ENCODE measurements at places on chromosomes 1 and 21.

- no peak for DNase-seq
These were observed 33.5 kb upstream of the PIGV start for GRCh38 chr1:26754086-26754874.

DNA sequence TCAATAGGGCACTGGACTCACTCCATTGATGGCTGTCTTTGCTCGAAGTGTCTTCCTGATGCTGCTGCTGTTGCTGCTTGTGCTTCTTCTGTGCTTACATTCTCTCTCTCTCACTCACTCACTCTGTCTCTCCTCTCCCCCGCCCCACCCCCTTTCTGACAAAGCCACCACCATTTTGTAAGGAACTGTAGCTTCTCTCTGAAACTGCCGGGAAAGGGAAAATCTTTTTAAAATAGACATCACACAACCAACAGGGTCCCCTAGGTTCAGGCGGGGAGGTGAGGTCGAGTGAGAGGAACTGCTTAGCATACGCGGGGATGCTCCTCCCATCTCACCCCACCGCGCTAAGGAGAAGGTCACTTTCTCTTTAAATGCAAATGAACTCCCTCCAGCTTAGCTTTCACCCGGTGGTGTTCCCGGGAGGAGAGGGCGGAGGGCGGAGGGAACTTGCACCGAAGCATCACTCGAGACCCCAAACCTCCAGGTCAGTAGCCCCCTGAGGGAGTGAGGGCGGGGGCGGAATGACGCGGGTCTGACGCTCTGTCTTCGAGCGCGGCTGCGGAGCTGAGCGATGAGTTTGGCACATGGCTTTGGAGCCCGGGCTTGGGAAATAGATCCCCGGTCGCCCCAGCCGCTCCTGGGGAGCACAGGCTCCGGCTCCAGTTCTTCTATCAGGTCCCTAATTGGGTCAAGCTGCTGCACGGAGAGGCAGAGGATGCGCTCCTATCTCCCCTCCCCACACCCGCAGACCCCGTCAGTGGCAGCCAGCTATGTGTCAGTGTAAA lies at the start of gene CCDC28B:
Gene CCDC28B, plus strand, starts transcription at position 370 of the 785 bp plus-strand sequence. CDS start 1,341 bp downstream, outside the sequence.
- peak; percentile 36 for DNase-seq

- no peak for DNase-seq
These were observed 687 bp upstream of the RASSF5 start for GRCh38 chr1:206506405-206507283.

DNA sequence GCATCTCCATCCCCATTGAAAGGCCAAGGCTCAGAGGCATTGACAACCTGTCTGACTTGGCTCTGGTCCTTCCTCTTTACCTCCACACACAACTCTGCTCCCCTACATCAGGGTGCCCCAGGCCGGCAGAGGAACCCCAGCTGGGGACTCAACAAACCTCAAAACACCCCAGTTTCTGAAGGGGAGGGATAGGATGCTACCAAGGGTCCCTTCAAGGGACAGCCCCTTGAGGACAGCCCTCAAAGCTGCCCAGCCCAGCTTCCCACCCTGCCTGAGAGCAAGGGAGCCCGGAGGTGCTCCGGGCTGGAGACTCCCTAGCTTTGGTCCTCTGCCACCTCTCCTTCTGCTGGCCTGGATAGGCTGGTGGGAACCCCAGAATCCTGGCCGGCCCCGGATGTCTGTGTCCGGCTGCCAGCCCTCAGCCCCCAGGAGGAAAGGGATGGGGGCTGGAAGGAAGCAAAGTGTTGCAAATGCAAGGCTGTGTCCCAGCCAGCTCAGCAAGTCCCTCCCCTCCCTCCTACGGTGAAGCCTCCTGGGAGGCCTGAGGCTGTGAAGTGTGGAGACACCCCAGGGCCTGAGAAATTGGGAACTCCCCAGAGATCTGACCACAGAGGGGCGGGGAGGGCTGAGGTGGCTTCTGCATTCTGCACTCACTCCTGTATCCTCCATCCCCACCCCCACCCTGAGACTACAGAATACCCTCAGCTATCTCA lies 1.1 kb upstream of the MARCKSL1 start:
- DNase-seq = peak; percentile 56

DNA sequence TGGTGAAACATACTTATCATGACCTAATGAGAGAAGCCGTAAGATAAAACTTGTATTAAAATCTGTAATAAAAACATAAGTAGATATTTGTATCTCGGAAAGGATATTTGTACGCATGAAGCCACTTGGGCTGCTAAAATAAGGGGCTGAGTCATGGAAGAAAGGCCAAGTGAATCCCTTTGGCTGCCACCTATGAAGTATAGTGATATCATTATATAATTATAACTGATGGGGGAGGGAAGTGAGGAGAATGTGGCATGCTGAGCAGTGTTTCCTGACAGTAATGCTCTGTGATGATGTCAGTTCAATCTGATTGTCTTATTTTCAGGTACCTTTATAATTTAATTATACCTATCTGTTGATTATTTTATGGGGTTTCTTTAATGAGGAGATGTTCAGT lies 13.6 kb downstream of the RWDD3 start:
- DNase-seq = no peak

- no peak for DNase-seq
These were observed 473.3 kb downstream of the MRPL39 start for GRCh38 chr21:25133939-25134338.

- no peak for DNase-seq
These were observed 19.7 kb downstream of the SLC2A1 start for GRCh38 chr1:42938645-42939615.

DNA sequence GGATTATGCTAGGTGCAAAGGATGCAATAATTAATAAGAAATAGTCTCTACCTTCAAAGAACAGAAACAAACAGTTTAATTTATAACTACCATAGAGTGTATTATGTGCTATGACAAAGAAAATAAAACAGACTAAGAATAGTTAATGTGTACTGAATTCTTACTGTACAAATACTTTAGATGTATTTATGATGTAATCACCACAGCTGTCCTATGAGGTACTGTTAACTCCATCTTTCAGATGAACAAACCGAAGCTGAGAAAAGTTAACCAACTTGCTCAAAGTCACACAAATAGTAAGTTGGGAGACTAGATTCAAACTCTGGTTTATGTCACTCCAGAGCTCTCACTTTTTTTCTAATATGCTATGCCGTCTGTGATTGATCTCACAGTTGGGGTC lies 77.0 kb upstream of the FGGY start:
- DNase-seq = no peak

DNA sequence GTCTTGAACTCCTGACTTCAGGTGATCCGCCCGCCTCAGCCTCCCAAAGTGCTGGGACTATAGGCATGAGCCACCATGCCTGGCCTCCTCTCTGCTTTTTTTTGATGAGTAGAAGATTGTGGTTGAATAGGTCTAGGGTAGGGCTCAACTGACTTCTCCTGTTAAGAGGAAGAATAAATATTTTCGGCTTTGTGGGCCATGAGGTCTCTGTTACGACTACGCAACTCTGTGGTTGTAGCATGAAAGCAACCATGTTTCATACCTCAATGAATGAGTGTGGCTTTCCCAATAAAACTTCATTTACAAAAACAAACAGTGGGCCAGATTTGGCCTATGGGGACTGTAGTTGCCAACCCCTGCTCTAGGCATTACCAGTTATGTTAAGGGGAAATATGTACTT lies 67.8 kb downstream of the NID1 start:
- no peak for DNase-seq

- no peak for DNase-seq
These were observed 9.2 kb upstream of the SLAMF8 start for GRCh38 chr1:159817276-159818041.

- DNase-seq = no peak
These were observed 34.1 kb downstream of the KRTAP20-3 start for GRCh38 chr21:30676737-30677136.

GRCh38 chr1:32741059-32741412 lies 38.5 kb upstream of the SYNC start:
- no peak for DNase-seq

DNA sequence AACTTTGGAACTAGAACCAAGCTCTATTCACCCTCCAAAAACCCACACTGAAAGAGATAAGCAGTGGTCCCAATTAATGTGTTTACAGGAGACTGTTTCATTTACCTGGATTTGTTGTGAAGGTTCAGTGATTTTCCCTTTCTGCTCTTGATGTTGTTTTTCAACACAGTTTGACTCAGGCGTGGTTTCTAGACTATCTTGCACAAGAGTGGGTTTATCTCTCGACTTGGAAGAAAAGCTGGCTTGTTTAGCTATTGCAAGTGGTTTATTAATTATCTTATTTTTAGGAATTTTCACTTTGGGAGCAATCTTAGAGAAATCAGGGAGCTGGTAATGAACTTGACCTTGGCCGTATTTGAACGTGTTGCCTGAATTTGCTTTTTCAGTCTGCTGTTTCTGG lies 5.3 kb downstream of the AKNAD1 start:
- no peak for DNase-seq

GRCh38 chr1:206419250-206419649 lies 51.0 kb upstream of the IKBKE start:
- DNase-seq = no peak

DNA sequence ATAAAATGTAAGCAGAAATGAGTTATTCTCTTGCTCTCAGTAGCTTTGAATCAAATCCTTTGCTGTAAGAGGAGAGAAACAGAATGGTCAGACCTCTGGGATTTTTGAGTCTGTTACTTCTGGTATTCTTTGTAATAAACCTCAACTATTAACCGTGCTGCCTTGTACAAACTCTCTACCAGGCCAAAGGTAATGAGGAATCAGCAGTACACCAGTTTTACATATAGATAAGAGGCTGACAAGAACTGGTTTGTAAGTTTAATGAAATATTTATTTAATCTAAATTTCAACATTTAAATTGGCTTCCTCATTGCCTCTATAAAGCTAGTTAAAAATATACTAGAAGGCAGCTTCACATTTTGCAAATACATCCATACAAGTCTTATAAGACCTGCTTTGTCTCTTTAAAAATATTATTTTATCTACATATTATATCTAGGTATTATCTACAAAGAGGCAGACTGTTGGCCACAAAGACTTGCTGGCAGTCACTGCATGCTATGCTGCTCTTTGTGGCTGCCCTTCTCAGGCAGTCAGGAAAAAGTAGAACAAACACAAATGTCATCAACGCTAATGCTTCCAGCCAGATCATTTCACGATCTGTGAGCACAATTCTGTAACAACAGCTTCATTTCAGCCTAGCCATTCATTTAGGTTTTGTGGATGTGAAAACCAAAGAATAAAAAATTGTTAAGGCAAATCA lies 173.0 kb downstream of the GABPA start:
- DNase-seq = no peak

DNA sequence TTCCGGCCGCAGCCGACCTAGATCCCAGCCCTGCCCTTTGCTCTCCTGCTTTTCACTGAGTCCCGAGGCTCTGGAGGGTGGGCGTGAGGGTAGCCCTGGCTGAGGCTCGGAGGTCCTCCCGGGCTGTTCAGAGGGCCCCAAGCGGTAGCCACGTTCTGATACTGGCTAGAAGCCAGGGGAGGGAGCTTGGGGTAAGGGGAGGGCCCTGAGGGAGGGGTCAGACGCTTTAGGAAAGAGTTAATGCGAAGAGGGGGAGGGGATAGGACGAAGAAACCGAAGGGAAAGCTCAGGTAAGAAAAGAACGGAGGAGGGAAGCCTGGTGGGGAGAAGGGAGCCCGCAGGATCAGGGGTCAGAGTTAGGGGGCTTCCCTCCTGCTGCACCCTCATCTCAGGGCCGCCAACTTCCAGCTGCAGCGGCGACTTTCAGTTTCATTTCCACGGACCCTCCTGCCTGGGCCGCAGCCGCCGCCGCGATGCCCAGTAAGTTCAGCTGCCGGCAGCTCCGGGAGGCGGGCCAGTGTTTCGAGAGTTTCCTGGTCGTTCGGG lies at the start of gene MOV10:
Gene MOV10, plus strand, starts transcription at position 220 of the 546 bp plus-strand sequence. Its CDS starts 254 bp downstream, at position 474.
- peak; percentile 39 for DNase-seq

- no peak for DNase-seq
These were observed 22.6 kb upstream of the RAB3GAP2 start for GRCh38 chr1:220294846-220295301.

GRCh38 chr1:84857906-84858305 lies 35.1 kb downstream of the LPAR3 start:
- DNase-seq = no peak

- DNase-seq = no peak
These were observed 5.0 kb downstream of the FBXO2 start for GRCh38 chr1:11649237-11649623.

GRCh38 chr1:200899015-200899386 lies 4.3 kb downstream of the INAVA start:
- no peak for DNase-seq

- no peak for DNase-seq
These were observed 5.1 kb upstream of the BRDT start for GRCh38 chr1:91944087-91944486.

GRCh38 chr1:174726167-174726879 lies 273.4 kb upstream of the CACYBP start:
- DNase-seq = no peak

- DNase-seq = no peak
These were observed 586 bp downstream of the CHI3L2 start for GRCh38 chr1:111227851-111228747.

GRCh38 chr1:176878750-176879536 lies 285.6 kb downstream of the ASTN1 start:
- no peak for DNase-seq

GRCh38 chr1:224554620-224555259 lies 61.4 kb upstream of the CNIH3 start:
- no peak for DNase-seq

DNA sequence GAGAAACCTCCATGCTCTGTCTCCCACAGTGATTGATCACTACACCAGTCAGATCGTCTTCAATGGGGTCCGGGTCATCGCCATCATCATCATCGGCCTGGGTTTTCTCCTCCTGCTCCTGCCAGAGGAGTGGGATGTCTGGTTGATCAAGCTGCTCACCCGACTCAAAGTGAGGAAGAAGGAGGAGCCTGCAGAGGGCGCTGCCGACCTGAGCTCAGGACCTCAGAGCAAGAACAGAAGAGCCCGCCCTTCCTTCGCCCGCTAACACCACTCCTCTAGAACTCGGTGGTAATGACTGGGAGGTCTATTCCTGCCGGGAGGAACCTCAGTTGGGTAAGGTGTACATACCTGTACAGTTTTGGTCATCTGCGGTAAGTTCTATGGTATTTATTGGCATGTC lies 50.3 kb upstream of the COA6 start:
- DNase-seq = peak; percentile 20

GRCh38 chr1:234667600-234668576 lies 57.9 kb upstream of the IRF2BP2 start:
- DNase-seq = no peak

DNA sequence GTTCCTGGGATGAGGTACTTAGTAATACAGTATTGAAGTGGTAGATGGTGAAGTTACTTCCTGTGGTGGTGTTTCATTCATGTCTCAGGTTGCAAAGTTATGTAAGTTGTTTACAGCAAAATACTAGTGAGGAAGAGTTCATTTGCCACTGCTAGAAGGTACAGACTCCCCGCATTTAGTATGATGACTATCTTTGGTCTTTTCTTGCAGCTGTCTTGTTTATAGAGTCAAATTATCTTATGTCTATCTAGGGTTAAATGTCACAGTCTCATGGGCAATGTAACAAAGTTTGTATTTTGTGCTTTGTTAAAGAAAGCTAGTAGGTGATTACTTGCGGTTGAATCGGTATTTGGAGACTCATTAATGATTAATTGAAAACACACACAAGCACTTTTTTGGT lies 50.2 kb downstream of the LRRC8D start:
- DNase-seq = no peak

- no peak for DNase-seq
These were observed 8.4 kb downstream of the RPS6KA1 start for GRCh38 chr1:26537951-26538352.
